ENCODE measurements at places on chromosomes 5 and 9.

DNA sequence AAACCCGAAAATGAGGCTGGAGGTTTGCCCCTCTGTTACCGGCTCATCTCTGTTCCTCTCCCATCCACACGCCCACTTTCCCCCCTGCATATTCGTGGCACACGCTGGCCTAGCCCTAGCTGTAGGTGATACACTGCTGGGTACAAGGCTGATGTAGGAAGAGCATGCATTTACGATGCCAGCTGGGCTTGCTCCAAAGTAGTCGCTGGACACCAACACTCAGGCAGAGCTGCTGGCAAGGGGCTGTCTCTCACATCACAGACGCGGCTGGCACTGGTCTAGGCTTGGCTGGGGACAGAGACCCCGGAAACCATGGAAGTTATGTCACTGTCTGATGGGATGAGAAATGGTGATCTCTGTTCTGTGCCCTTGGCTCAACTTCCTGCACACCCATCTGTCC, 9.8 kb upstream of the PHYKPL start:
- no peak for DNase-seq

DNA sequence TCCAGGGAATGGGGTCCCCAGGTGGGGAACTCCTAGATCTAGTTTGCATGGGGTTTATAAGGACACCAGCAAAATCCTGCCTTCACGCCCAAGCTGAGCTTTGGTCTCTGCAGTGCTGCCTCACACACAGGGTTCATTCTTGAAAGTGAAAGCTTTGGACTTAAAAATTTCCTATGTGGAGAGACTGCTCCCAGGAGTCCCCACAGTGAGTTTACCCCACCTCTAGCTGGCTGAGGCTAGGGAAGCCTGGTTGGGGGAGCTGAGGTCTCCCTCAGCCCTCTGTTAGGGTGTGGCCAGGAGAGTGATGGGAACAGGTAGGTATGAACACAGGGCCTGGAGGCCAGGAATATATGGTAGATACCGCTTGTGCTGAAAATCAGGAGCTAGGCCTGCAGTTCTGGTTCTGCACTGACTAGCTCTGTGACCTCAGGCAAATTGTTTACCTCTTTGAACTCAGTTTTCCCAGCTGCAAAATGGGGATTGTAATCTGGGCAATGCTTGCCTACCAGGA, 41.5 kb upstream of the LARP1 start:
- no peak for DNase-seq

DNA sequence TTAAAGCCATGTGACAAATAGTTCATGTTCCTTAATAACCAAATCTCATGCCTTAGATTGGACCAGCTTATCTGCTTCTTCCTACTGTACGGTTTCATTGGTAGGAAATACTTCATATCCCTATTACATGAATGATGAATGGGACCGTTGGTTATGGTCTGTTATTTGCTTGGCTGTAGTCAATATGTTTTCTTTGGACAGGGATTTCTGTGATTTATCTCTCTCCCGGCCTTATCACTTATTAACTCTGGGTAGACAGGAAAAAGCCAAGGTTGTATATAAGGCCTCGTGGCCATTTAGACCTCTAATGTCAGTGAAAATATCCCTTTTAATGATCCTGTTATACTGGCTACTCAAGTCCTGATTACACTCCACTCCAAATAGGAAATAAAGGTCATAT, 330.6 kb downstream of the EBF1 start:
- no peak for DNase-seq

GRCh38 chr9:126451316-126451885, 124.8 kb downstream of the MVB12B start:
- no peak for DNase-seq

- no peak for DNase-seq
Measured at GRCh38 chr5:83528439-83528769, 56.9 kb downstream of the VCAN start.
